ENCODE measurements at places on chromosomes 12 and 14.

DNA sequence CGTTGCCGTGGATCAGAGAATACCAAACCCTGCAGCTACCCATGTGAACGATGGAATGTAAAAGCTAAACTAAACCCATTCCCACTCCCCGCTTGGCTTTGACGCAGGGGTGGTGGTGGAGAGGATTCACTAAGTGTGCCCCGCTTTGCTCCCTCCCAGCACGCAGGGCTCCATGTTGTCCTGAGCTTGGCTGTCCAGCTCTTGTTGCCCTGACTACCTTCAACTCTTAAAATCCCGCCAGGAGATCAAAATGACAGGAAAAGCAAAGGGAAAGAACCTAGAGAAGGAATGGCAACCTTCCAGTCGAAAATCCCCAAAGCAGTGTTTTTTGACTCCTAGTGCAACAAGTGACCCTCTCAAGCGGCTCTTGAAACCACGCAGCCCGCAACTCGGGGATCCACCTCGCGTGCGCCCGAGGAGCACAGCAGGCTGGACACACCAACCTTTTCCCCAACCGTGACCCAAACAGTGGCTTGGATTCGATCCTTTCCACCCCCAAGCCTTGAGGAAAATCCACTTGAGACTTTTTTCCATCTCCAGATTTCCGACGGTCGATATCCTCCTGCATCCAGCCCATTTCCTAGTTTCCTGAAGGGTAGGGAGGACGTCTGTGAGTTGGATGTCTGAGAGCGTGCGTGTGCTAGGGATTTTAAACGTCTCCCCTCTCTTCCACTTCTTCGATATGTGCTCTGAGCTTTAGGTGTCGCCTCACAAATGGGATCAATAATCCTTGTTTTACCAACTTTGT lies 1.4 kb downstream of the SYT10 start:
- no peak for DNase-seq

DNA sequence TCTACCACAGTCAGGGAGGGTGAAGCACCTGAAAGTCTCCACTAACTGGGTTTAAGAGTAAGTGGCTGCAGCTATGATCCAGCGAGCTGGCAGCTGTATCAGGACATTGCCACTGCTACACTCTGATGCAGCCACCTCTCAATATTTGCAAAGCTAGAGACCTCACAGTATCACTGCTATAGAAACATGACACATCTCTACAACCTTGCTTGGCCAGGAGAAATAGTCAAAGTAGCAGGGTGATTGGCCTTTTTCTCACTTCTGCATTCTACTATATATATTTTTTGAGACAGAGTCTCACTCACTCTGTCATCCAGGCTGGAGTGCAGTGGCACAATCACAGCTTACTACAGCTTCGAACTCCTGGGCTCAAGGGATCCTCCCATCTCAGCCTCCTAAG lies 9.3 kb upstream of the FMNL3 start:
- no peak for DNase-seq

DNA sequence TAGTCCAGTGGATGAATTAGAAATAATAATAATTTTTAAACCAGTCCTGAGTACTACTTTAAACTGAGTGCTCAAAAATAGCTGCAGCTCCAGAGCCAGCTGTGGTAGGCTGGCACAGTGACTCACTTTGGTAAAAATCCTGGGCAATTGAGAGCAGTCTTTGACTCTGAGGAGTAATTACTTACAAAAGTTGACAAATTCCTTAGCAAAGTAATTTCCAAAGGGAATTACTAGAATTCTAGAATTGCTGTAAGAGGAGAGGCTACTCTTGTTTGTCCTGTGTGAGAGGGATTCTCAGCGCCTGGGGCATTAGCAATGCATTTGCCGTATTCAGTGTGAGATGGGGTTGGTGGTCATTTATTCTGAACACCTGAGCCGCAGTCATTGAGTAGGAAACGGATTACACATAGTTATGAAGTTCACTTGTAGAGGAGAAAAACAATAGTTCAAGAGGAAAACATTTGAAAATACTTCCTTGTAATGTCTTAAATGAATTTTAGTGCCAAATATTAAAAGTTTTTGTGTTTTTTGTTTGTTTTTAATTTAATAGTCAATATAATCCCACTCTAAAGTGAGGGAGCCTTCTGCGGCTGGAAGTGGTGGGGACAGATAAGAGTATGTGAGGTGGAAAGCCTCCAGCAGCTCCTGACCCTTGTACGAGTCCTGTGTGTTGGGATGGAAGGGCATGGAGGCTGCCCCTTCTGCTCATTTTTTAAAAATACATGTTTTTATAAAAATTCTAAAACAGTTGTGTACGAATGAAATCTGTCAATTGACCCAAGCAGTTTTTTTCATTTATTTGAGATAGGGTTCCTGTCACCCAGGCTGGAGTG lies 41.9 kb downstream of the EID3 start:
- DNase-seq, result no peak

- no peak for DNase-seq
These were observed 123.2 kb downstream of the FGD4 start for GRCh38 chr12:32522331-32523221.

GRCh38 chr12:46101485-46101869 lies 111.1 kb upstream of the SCAF11 start:
- DNase-seq, result no peak

DNA sequence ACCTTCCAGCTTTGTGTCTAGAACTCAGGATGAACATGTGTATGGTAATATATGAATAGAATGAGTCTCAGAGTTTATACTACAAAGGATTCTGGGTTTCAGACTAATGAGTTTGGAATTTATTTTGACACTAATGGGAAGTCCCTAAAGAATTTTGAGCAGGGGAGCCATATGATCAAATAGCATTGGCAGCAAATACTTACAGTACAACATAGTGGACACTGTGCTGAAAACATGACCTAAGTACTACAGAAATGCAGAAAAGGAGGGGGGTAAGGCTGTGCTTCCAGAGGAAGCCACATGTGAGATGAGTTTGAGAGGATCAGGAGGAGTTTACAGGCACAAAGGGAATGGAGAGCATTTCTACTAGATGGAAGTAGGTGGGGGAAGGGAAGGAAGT lies 225.8 kb downstream of the C12orf42 start:
- no peak for DNase-seq

DNA sequence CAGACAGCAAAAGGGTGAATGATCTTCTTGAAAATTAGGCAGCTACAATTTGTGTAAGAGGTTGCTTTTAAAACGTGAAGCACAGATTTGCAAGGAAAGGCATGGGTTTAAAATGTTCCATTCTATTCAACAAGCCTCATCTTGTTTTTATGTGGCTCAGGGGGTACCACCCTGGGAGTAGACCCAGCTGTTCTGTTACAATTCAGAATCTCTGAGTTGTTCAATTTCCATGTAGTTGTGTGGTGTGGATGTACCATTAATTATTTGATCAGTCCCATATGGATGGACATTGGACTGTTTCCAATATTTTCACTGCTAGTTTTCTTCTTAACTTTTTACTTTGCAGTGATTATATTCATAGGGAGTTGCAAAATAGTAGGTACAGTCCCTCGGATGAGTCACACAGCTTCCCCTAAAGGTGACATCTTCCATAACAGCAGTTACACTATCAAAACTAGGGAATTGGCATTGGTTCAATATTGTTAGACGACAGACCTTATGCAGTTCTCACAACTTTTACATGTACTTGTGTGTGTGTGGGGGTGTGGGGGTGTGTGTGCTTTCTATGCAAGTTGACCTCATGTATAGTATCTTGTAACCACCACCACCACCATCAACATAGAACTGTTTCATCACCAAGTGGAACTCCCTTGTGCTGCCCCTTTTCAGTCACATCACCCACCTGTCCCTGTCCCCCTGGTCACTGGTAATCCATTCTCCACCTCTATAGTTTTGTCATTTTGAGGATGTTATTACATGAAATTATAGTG lies 59.0 kb upstream of the CAPRIN2 start:
- no peak for DNase-seq

- no peak for DNase-seq
These were observed 1.7 kb downstream of the TPCN1 start for GRCh38 chr12:113222730-113223531.

All from thoracic aorta (tissue), 2 donors.